ENCODE measurements at places on chromosomes 6 and 20.

DNA sequence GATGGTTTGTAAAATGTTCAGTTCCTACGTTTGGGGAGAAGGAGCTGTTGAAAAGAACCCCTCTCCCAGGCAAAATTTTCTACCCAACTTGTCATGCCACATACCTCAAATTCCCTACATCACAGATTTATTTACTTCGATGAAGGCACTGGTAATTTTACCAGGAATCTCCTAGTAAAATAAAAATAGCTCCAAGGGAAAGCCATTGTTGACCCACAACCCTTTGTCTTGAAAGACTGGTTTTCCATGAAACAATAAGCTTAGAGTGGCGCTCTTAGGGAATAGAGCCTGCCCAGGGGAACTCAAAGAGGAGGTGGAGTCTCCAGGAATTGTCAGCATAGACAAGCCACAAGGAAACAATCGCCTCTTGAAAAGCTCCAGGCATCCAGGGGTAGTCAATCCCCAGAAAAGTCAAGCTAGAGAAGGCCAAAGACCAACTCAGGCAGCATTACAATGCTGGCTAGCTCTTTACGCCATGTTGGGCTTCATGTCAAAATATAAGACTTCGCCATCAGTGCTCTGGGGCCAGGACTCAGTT, 99.2 kb upstream of the RREB1 start:
- no peak for DNase-seq

DNA sequence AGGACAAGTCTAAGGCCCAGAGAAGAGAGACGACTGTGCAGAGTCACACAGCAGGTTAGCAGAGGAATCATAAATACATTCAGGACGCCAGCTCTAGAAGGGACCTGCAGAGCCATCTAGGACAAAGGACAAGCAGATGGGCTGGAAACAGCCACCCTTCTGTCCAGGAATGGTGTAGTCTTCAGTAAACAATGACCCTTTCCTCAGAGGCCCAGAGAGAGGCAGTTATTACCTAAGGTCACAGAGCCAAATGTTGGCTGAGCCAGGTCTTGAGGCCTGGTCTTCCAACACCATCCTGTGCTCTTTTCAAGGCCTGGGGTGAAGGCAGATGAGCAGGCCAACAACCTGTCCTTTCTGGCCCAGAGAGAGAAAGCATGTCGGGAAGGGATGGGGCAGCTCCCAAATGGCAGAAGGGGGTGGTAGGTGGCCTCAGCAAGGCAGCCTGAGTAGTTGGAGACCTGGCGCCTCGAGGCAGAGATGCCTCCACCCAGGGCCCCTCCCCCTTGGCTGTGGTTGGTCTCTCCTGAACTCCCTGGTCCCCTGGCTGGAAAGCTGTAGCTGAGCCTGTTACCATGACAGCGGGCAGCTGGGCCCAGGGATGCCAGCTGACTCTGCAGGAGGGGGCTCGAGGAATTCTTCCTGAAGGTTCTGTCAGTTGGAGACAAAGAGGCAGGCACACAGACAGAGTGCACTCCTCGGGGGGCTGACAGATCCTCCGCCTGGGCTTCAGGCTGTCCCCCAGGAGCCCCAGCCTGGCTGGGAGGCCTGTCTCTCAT, 24.8 kb downstream of the EPB41L1 start:
- no peak for DNase-seq

DNA sequence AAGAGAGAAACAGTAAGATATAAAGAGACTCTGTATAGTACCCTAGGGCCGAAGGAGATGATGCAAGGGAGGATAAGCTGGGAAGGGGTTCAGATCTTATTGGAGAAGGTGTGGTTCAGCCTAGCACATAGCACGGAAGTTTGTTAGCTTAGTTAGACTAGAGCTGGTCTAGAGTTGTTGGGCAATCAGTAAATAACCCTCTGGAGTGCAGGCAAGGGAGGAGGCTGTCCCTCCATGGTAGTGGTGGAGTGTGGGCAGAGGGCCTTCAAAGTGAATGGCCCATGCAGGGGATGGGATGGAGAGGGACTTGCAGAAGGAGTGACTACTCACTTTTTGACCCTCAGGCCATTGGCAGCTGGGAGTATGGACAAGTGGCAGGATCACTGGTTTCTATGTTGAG, 20.0 kb downstream of the TULP4 start:
- no peak for DNase-seq

- peak; percentile 67 for DNase-seq
These were observed 22.5 kb upstream of the PRIM2 start for GRCh38 chr6:57294862-57295445.

- no peak for DNase-seq
These were observed 78.6 kb upstream of the QKI start for GRCh38 chr6:163335671-163336545.

DNA sequence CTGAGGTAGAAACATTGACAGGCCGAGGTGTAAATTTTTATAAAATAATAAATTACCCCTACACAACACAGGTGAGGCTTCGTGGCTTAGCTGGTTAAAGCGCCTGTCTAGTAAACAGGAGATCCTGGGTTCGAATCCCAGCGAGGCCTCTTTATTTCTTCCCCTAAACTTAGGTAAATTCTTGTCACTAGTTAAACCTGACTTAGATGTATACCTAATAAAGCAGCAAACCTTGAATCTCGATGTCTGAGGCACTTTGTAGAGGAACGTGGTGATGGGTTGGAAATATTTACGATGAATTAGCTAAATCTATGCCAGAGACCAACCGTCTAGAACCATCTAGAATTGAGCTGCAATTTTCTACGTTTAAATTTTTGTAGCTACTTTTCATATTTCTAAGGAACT, 185.6 kb downstream of the OR2B2 start:
- DNase-seq, result no peak

DNA sequence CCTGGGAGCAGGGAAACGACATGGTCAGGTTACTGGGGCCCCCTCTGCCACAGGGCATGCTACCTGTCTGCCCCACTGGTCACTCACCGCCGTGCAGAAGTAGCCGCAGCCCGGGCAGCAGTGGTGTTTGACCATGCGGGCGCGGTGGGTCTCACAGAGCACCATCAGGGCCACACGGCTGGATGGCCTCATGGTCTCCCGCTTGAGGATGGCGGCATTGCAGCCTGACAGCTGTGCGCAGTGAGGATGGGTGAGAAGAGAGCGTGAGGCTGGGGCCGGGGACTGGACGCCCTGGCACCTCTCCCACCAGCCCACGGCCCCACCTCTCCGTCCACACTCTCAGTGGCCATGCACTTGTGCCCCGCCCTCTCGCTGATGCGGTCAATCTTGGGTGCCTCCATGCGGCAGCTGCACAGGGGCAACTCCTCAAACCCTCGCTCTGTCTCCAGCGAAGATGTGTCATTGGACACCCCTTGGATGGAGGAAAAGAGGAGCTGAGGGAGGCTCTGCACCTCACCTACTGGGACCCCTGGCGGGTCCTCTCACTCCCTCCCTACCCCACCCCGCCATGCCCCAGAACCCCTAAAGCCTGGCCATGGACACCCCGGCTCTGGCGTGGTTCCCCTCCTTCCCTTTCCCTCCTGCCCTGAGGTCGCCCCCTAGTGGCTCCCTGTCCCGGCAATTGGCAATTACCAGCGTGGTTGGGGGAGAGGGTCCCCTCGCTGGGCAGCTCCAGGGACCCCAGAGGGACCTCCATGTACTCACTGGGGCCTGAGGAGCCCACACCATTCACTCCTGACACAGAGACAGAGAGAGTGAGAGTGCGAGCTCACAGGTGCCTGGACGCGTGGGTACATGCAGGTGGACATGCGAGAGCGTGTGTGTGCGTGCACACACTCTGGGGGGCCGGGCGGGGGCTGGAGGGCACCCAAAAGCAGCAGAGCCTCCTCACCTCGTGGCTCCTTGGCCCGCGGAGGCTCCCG, 8.9 kb downstream of the EHMT2 start:
- DNase-seq, result no peak

DNA sequence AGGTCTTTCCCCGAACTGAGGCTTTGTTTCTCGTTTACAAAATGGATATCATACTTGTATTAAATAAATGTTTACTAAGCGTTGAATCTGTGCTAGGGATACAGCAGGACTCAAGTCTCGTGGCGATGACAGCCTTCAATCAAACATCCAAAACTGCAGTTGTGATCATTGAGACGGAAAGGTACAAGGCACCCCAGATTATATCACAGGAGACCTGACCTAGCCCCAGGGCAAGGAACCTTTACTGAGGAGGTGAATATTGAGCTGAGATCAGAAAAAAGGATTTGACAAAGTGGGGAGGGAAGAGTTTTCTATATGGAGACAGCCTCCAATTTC, 476 bp downstream of the AAR2 start:
- no peak for DNase-seq

- no peak for DNase-seq
These were observed 81.1 kb downstream of the STMND1 start for GRCh38 chr6:17182961-17183360.

DNA sequence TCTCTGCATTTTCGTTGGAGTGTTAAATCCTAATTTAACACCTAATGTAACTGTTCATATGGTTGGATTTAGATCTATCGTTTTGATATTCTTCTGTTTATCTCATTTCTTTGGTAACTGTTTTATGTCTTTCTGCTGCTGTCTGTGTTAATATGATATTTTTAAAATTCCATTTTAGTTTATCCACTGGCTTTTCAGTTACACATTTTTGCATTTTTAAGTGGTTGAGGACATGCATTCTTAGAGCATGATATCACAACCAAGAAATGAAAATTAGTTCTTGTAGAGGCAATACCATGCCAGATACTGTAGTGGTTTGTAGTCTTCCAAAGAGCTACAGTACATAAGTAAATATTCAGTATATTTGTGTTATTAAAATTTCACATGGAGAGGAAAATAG, 58.6 kb downstream of the LIN28B start:
- DNase-seq, result peak; percentile 29

DNA sequence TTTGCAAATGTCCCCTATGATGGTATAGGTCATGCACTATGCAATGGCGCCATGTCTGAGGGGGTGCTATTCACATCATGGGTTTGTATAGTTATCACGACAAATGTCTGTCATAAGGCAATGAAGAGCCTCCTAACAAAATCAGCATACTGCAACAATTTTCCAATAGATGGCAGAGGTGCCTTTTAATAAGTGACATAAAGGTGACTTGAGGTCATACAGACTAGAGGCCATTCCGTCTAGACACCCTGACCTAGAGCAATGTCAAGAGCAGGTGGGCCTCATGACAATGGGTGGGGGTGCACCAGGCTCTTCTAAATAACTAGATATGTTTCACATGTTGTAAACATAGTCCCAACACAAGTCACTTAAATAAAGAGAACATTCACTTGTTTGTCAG, 107.7 kb downstream of the KIF6 start:
- no peak for DNase-seq

- no peak for DNase-seq
These were observed 129.1 kb upstream of the DOK5 start for GRCh38 chr20:54346276-54346675.

GRCh38 chr6:161622779-161623178, 348.9 kb upstream of the AGPAT4 start:
- DNase-seq, result no peak

- DNase-seq, result no peak
These were observed 375.6 kb downstream of the ZFAND3 start for GRCh38 chr6:38195113-38195635.

DNA sequence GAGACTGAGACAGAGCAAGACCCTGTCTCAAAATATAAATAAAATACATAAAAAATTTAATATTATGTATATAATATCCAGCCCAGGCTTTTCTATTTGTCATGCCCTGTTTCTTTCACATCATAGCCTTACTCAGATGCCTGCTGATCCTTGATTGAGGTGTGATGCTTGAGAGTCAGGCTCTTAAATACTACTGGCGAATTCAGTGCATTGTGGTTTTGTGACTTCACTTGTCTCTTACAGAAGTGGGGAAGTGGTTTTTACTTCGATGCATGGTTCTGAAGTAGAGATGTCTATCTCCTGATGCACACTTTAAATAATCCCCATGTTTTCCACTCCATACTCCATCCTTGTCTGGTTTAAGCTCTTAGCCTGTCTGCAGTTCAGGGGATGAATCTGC, 29.1 kb downstream of the ASXL1 start:
- no peak for DNase-seq

GRCh38 chr20:61120595-61121515, 131.2 kb upstream of the CDH4 start:
- DNase-seq, result peak; percentile 76

- DNase-seq, result no peak
These were observed 49.6 kb upstream of the TXNDC5 start for GRCh38 chr6:7960141-7960540.

DNA sequence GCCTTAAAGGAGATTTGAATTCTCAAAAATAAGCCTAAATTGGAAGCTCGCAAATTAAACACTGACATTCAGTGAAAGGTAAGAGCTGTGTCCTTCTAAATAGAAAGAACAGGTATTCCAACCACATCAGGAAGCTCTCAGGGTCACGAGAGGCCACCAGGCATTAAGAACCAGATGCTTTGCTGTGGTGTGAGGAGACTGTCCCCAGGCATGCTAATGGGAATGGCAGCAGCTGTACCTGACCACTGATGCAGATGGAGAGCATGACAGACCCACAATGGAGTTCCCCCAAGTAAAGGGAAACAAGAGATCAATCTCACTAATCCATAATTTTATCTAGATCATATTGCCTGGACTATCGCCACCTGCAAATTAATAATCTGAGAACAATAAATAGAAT, 658.9 kb upstream of the NOX3 start:
- DNase-seq, result no peak

DNA sequence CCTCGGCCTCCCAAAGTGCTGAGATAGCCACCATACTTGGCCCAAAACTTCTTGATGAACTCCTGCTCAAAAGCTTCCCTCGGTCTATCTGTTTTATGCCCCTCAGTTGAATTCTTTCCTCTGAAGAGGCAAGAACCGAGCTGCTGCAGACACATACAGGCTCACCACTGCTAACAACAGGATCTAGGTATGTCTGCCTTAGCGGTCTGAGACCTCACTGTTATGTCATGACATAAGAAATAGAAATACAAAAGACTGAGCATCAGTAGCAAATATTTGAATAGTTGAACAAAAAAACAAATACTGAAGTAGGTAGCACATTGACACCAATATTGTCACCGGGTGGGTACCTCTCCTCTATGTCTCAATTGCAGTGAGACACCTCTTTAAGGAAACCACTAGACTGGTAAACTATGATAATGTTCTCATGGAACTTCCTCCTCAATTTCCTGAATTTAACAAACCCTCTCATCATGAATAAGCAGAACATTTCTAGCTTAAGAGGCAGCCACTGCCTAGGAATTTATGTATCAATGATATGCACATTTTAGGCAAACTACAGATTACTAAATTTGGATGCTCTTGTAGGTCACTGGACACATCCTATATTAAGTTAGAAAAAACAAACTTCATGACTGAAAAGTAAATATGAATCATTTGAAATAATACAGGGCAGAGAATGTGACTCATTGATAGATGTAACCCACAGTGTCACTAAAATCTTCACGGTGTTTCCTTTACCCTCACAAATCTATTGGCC, 9.4 kb upstream of the STXBP5 start:
- DNase-seq, result peak; percentile 61

Measured in foreskin fibroblast (primary cell).